ENCODE measurements at places on chromosomes 3 and 15. TPM values are rescaled to one million over a fixed set of nuclear protein-coding genes. Genes with fewer than 3 reads are reported as not detected.

GRCh38 chr15:85837011-85837433 lies 42.3 kb upstream of the KLHL25 start:
- no peak for ATAC-seq

GRCh38 chr3:178257491-178257890 lies 278.7 kb upstream of the KCNMB2 start:
- no peak for ATAC-seq

DNA sequence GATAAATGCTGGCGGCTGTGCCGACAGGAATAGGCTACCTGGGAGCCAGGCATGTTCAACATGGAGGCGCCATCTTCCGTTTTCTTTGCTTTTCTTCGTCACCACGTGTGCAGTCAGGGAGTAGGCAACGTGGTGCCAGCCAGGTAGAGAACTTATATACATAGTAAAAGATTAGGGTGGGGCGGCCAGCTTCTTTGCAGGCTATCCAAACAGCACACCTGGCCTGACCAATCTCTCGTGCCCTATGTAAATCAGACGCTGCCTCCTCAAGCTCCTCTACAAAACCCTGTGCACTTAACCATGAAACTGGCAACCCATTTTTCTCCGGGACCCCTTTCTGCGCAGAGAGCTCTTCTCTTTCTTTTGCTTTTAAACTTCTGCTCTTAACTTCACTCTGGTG lies 28.6 kb upstream of the OR5K4 start:
- ATAC-seq = no peak

- ATAC-seq = no peak
These were observed 320.2 kb downstream of the MEX3B start for GRCh38 chr15:81725590-81725989.

DNA sequence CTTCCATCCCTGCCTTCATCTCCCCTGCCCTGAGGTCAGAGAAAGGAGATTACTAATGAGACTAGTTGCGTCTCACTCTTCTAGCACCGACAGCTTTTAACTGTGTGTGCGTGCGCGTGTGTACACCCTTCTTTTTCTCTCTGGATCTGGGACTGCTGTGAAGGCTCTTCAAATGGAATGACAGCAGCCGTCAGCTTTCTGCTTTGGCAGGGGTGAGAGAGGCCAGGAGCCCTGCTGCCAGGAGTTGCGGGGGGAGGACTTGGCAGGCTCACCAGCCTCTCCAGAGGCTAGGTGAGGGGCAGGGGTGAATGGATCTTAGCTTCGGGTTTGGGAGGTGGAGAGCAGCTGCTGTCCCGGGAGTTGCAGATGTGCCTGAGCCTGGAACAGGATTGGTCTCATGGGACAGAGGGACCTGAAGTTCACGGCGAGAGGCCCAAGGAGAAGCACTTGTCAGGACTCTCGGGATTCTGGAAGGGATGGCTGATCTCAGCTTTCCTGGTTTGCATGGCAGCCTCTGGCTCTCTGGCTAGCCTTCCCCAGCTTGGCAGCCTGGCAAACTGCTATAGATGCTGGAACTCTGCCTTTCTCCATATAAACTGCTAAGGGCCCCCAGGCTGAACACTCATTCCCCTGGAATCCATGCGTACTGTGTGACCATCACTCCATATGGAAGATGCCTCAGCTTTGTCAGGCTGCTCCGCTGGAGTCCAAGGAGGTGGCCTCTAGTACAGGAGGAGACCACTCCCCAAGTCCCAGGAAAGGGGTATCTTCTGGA lies 16.6 kb downstream of the TEX264 start:
- ATAC-seq = no peak

DNA sequence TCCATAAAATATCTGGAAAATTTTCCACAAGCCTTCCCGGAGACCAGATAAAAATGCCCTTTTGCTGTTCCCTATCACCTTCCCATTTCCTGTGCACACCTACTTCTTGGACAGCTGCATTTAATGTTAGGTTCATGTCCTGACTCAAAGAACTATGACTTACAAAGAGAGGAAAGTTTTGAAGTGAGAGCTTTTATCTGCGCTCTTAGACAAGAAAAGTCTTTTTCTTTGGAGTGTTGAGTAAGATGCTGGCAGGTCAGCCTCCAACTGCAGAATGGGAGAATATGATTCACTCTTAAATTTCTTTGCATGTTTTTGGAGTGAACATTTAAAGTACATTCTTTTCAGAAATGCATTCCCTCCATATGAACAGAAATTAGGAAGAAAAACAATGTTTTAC lies 147.3 kb upstream of the DPH6 start:
- ATAC-seq = no peak

- no peak for ATAC-seq
These were observed 31.1 kb downstream of the HCLS1 start for GRCh38 chr3:121629601-121630000.

GRCh38 chr3:101200461-101200860 lies 119.9 kb downstream of the IMPG2 start:
- no peak for ATAC-seq

DNA sequence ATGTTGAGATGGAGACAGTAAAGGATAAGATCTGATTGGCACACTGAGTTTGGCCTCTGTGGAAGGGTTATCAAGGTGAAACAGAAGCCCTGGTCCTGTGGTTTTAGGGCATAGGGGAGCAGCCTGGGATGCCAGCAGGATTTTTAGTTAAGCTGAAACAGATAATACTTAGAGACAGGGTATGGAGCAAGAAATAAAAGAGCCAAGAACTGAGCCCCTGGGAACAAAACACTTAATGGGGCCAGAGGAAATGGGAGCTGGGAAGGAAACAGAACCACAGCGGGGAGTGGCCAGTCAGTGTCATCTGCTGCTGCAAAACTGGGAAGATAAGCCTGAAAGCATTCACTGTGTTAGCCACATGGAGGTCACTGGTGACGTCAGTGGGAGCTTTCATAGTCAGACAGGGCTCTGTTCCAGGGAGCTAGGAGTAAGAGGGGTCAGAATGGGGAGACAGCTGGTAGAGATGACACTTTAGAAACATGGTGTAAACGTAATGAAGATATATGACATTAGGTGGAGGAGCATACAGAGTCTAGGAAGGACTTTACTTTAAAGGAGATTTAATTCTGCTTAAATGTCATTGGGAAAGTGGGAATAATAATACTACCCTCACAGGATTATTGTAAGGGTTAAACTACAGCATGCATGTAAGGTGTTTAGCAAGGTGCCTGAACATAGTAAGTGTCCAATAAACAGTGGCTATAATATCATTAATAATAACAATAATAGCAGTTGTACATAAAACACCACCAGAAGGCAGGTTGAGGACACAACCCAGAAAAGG lies 172.7 kb upstream of the CTNNB1 start:
- ATAC-seq = peak; percentile 100

DNA sequence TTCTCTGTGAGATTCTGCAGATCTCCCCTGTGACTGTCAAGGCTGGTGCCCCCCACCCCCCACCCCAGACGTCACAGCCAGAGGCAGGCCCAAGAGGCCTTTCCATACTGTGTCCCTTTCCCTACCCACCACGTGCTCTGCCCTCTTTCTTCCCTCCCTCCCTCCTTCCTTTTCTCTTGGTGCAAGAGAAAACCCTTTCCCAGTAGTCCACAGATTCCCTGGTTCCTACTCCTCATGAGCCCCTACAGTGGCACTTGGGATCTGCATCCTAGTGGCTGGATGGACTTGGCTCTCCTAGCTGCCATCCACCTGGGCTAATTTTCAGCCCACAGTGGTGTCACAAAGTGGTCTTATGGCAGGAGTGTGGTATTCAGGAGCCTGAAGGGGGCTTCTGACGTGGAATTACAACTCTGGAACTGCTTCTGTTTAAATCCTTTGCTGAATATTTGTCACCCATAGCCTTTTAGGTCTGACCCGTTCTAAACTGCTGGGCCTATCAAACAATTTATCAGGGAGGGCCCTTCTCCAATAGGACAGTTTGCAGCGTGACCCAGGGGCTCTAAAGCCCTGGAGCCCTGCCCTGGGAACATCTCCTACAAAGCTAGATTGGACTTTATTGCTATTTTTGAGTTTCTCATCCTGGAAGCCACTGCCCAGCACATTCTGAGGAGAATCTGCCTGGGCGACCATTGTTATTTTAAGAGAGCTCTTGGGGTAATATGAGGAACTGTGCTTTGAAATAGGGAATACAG lies 35.3 kb downstream of the KLF13 start:
- no peak for ATAC-seq

- peak; percentile 40 for ATAC-seq
These were observed 28.9 kb downstream of the CFAP91 start for GRCh38 chr3:119731560-119732343.

PARP9 gene
- 26.9 TPM for total RNA-seq

NEK10 gene
- total RNA-seq = 22.6 TPM

CPA3 gene
- not detected for total RNA-seq

THSD4 gene
- 3.5 TPM for total RNA-seq

LMLN gene
- 7.3 TPM for total RNA-seq

TTC21A gene
- total RNA-seq = 7.4 TPM
